Thoracic aorta (tissue), 2 donors: ENCODE measurements at places on chromosomes 13 and 19.
A peak's percentile ranks its signal among the peaks of the same experiment; 100 is the strongest.

DNA sequence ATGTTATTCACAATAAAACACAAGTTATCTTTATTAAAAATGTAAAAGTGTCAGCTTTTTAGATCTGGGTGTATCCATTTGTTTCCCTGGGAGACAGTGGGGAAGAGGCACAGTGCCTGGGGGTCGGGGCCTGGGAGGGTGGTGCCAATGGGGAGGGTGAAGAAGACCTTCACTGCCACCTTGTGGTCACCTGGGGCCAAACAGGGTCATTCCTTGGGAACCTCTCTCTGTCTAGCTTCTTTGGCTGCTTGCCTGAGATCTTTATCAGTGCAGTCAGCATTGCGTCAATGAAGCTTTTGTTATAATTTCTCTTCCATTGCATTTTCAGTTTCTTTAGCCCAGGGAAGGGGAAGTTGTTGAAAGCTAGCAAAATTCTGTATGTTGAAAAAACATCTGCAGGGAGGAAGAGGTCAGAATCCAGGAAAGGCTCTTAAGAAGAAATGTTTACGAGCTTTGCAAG lies 39.1 kb downstream of the PCDH8 start:
- no peak for DNase-seq

- no peak for DNase-seq
Observed at GRCh38 chr13:37288057-37288720, 182.7 kb upstream of the CSNK1A1L start.

DNA sequence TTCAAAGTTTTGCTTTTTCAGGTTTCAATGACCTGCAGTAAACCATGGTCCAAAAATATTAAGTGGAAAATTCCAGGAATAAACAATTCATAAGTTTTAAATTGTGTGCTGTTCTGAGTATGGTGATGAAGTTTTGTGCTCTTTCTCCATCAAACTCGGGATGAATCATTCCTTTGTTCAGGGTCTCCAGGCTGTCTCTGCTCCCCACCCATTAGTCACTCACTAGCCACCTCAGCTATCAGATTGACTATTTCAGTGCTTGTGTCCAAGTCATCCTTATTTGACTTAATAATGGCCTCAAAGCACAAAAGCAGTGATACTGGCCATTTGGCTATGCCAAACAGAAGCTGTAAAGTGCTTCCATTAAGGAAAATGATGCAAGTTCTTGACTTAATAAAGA lies 1140.4 kb downstream of the EFNB2 start:
- DNase-seq: no peak

- no peak for DNase-seq
Observed at GRCh38 chr13:33874871-33875270, 56.9 kb downstream of the RFC3 start.

DNA sequence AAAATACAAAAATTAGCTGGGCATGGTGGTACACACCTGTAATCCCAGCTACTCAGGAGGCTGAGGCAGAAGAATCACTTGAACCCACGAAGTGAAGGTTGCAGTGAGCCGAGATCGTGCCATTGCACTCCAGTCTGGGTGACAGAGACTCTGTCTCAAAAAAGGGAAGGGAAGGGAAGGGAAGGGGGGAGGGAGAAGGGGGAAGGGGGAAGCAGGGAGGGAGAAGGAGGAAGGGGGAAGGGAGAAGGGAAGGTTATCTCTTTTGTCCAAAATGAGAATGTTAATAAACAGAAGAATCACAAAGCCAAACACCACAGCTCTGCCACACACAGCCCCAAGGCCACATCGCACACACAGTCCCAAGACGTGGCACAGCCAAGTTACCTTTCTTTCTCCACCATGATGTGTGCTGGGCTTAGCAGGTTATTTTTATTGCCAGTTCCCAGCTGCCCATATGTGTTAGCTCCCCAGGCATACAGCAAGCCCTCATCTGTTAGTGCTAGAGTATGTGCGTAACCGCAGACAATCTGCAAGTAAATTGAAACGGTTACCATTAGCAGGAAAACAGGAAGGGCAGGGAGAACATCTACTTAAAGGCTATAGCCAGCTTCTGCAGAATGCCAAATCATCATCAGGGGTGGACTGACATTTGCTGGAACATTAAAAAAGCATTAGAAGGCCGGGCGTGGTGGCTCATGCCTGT lies 34.3 kb downstream of the RCBTB1 start:
- DNase-seq: no peak

- no peak for DNase-seq
Observed at GRCh38 chr19:47699360-47699917, 13.8 kb upstream of the EHD2 start.

GRCh38 chr19:11649941-11650340 lies 52.7 kb downstream of the ZNF627 start:
- no peak for DNase-seq

DNA sequence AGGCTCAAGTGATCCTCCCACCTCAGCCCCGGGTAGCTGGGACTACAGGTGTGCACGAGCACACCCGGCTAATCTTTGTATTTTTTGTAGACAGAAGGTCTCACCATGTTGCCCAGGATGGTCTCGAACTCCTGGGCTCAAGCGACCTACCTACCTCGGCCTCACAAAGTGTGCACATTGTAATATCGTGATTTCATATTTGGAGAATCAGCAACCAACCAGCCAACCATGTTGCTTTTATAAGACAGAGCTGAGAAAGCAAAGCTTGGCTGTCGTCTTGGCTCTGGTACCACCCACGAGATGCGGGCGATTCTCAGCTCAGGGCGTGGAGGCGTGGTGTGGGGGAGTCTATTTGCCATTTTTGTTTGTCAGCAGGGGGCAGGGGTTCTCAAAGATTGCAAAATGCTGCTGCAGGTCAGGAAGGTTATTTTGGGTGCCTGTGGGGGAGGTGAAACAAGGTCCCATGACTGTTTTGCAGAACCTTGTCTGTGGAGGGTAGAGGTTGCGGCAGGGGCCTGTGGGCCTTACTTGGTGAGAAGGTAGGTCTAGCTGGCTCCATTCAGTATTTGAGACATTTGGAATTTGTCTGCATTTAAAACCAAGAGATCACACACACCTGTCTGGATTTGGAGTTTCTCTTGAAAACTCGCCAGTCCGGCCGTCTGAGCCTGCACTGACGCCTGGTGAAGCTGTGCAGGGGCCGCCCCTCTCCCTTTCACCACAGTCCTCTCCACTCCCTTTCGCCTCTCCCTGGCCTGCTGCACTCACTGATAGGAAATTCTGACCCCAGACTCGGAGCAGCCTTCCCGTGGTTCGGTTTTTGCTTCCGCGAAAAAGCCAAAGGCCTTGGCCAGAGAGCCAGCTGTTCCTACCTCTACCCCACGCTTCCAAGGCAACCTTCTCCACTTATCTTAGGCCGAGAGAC lies 15.4 kb downstream of the TNFAIP8L1 start:
- no peak for DNase-seq

- no peak for DNase-seq
Observed at GRCh38 chr13:44032802-44033201, 153.1 kb downstream of the LACC1 start.

DNA sequence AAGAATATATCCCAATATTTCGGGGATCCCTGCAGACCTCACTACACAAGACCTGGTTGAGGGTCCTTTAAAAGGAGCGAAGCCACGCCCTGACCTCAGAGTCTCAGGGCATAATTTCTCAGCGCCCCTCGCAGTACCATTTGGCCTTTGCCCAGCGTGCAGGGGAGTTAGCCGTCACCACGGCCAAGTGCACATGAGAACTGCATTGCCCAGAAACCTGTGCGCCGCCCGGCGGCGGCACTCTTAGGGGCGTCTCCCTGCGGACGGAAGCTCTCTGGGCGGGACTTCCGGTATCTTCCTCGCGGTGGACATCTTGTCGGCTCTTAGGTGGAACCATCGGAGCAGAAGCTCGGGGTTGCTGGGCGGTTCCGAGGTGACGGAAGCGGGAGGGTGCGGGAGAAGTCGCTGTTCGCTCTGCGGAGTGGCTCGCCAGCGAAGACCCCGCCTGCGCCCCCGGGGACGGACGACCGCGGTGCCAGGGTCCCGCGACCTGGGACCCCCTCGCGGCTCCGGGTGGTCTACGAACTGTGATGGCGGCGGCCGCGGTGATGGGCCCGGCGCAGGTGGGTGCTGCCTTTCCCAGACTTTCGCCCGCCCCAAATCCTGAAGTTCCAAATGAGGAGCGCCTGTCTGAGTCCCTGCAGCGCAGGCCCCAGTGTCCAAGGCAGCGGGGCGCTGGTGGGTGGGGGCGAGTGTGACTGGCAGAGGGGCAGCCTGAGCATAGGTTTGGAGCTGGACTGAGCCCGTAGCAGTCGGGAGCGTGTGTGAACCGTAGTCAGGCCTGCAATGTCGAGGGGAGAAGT lies at the start of gene ZNF134:
Gene ZNF134, plus strand, starts transcription at position 302 of the 803 bp plus-strand sequence. CDS start 5,227 bp downstream, outside the sequence.
- DNase-seq: peak; percentile 49

DNA sequence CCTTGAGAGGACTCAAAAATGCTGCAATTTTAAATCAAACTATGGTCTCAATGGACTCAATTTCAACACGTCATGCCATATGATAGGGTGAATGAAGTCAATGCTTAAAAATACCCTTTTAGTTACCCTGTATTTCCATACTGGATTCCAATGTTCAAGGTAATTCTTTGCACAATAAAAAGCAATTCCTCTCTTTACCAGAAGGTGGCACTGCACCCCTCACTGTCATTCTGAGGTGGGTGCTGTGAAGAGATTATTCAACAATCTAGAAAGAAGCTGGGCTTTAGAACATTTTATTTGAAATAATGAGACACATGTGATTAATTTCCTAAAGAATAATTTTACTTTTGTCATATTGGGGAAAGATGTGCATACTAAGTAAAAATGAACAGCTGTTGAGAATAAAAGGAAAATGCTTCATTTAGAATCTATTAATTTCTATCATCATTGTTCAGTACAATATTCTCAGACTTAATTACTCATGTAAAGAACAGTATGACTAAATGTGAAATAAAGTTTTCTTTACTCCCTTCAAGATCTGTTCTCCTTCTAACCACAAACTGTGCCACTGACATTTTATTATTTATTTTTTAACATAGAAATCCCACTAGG lies 789.1 kb downstream of the GPC5 start:
- no peak for DNase-seq

- DNase-seq: no peak
Observed at GRCh38 chr19:33734913-33735312, 61.8 kb upstream of the KCTD15 start.

DNA sequence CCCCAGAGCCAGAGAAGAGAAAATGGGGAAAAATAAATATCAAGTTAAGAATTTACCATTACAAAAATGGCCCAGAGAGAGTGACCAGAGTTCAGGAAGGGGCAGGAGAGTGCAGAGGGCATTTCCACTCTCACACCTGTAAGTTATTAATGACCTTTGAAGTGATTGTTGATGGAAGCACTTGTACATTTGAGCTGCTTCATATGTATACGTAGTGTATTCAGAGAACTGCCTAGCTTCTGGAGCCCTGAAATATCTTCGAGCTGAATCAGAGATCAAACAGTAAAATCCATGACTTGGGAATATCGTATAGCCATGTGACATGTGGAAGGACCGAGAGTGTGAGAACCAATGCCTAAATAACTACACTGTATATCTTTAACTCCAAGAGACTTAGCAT lies 49.2 kb upstream of the PCCA start:
- no peak for DNase-seq

DNA sequence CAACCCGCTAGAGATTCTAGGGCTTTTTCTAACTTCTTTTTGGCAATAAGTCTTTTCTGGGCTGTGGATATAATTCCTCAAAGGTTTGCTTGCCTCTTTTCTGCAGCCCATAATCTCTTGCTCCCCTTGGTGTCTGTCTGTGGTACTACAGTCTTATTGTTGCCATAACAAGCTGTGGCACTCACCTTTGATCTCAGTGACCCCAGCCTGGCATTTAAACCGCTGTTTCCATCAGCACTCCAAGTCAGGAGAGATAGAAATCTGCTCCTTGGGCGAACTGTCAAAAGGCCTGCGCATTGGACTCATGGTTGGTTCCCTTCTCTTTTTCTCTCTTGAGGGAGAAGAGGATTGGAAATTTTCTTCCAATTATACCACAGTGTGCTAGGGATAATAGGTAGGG lies 14.5 kb upstream of the MPHOSPH8 start:
- no peak for DNase-seq

GRCh38 chr19:46402725-46403124 lies 10.6 kb downstream of the CCDC8 start:
- DNase-seq: no peak

GRCh38 chr19:5369962-5370367 lies 29.4 kb upstream of the PTPRS start:
- DNase-seq: no peak

- DNase-seq: no peak
Observed at GRCh38 chr19:42325896-42326771, 699 bp downstream of the MEGF8 start.

- no peak for DNase-seq
Observed at GRCh38 chr13:51845574-51846318, 769 bp upstream of the TMEM272 start.

DNA sequence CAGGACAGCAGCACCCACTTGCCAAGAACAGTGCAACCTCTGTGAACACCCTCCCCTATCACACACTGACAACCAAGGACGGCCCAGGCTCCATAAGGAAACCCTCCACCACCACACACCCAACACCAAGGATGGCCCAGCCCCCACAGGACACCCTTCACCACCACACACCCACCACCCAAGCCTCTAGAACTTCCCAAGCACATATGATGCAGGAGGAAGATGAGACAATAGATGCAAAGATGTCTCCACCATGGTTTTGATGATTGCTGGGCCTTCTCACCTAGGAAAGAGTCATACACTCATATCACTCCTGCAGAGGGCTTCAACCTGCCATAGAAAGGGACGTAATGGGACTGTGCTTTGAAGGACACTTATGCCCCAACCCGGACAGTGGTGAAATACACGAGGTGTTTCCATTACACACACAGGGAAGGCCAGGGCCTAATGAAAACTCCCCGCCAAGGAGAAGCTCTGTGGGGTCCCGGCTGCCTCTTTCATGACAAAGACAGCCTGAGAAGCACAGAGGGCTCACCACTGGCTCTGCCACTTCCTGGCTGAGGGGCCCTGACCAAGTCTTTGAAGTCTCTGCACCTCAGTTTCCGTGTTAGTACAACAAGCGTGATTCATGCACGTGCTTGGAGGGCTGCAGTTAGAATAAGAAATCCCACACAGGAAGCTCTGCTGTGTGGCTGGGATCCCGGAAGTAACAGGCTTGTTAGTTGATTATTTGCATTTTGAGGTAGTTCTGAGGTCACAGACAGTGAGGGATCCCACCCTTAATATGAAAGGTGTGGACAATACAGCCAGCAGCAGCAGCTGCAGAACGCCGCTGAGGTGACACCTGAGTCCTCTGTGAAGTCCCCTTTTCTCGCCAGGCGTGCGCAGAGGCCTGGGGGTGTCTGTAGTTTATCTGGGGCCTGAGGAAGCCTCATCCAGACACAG lies 61.9 kb upstream of the ATP12A start:
- DNase-seq: no peak

GRCh38 chr13:94880463-94880862 lies 168.1 kb upstream of the SOX21 start:
- DNase-seq: no peak
